Sciatic nerve (tissue), 2 donors: ENCODE measurements at places on chromosomes 11 and 22.

- DNase-seq, result peak; percentile 65
Observed at GRCh38 chr11:117144477-117145392, 648 bp downstream of the PAFAH1B2 start.

DNA sequence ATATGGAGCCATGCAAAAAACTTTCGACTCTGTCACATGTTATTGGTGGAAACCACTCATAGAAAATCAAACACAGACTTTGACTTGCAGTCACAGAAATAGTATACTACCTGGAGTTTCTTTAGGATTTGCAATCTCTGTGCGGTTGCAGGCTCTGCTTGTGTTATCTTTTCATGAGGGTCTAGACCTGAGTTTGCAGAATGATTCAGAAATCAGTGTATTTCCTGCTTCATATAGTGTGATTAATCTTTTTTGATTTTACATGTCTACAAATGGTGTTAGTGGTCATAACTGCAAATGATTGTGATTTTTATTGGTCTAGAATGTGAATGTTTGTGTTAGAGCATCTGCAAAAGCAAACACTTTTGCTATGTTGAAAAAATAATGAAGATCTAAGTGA, 690.2 kb downstream of the NTM start:
- DNase-seq, result no peak

DNA sequence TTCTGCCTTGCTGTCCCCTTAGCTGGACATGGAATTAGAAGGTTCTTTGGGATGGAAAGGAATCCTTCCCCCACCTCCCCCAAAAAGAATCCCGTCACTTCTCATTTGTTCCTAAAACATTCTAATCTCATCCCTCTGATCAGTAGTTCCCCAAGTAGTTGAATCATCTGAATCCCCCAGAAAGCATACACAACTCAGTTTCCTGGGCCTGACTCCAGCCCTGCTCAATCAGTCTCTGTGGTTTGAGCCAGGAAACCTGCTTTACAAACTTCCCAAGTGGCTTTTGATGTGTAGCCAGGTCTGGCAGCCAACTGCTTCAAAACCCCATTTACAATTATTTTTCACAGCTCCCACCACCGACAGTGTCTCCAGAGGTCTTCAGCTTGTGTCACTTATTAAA, 20.2 kb downstream of the C22orf31 start:
- DNase-seq, result no peak

DNA sequence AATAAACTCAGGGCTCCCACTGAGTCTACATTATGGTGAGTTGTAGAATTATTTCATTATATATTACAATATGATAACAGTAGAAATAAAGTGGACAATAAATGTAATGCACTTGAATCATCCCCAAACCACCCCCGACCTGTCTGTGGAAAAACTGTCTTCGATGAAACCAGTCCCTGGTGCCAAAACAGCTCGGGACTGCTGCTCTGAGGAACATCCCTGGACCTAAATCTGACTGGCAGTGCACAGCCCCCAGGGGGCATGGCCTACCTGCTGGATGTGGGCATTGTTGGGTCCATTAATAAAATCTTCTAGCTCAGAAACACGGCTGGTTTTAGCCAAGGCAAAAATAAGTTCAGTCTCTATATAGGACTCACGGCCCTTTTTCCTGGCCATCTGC, 29.3 kb upstream of the SLC25A1 start:
- no peak for DNase-seq

DNA sequence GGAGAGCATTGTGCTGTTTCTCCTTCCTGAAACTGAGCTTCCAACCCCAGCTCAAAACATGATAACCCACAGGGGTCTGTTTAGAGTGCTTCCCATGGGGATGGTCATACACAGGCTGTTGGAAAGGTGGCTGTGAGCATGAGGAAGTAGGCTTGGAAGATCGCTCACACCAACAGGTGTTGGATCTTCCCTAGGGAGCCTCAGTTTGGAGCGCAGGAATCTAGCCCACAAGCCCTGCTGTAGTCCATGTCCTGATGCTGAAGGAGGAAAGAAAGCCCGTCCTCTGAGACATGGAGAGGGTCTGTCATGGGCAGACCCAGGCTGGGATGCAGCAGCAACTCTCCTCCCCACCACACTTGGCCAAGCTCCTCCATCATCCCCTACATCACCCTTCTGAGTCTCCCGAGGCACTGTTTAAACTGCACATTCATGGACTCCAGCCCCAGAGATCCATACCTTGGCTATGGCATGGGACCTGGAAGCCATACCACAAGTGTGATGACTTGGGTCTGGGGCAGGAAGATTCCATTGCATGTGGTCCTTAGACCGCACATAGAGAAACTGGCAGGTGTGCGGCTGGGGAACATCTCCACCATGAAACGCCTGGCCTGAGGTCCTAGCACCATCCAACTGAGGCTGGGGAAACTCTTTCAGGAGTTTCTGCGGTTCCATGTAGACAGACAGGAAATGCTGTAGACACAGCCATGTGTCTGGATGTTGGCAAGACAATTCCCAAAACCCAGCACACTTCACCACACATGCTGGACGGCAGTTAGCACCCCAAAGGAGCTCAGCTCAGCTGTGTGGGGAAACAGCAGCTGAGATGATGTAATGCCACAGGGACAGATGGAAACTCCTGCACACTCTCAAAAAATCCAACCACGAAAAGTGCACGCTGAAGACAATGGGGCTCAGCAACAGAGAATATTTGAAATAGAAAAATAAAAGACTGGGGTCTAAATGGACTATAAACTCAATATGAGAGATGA, 27.6 kb upstream of the TTC12 start:
- DNase-seq, result no peak

GRCh38 chr11:113317339-113317738, 3.0 kb downstream of the TTC12 start:
- no peak for DNase-seq

- no peak for DNase-seq
Observed at GRCh38 chr11:2375964-2376551, 1.1 kb upstream of the CD81 start.

DNA sequence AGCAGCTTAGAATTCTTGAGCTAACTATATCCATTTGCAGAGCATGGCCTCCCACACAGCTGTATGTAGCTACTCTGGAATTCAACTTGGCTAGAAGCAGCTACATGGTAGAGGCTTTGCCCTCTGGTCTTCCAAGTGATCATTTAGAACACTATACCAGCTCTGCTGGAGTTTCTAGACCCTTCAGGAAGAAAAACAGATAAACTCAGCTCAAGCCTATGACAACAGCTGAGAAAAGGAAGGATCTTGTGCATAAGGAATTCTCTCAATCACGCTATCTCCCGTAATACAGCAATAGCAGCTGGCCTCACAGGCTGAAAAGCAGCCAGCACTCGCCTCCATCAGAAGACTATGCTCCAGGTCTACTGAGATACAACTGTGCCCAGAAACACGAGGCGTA, 50.6 kb upstream of the APOA1 start:
- no peak for DNase-seq

DNA sequence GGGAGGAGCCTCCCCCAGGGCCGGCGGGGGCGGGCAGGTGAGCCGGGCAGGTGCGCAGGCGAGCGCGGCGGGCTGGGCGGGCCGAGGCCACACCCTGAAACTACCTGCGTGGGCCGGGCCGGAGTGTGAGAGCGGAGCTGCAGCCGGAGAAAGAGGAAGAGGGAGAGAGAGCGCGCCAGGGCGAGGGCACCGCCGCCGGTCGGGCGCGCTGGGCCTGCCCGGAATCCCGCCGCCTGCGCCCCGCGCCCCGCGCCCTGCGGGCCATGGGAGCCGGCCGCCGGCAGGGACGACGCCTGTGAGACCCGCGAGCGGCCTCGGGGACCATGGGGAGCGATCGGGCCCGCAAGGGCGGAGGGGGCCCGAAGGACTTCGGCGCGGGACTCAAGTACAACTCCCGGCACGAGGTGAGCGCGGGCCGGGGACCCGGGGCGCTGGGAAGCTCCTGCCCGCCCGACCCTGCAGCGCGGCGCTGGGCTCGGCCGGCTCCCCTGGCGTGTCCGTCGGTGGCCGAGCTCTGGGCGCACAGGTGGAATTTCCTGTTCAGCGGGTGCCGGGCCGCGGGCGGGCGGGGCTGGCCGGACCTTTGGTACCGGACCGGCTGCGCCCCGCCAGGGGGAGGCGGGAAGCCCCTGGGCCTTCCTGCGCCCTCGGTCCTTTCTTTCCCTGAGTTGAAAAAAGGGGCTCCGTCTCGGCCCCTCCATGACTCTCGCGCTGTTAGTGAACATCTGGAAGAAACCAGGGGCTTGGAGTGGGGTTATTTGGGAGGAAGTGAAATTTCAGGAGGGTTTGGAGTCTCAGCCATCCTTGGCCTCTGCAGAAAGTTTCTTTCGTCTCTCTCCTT, at the start of gene ST14:
Gene ST14, plus strand, starts transcription at position 126 of the 841 bp plus-strand sequence. Its CDS starts 198 bp downstream, at position 324.
- no peak for DNase-seq

GRCh38 chr11:7511401-7511800, 2.4 kb upstream of the PPFIBP2 start:
- DNase-seq, result no peak

DNA sequence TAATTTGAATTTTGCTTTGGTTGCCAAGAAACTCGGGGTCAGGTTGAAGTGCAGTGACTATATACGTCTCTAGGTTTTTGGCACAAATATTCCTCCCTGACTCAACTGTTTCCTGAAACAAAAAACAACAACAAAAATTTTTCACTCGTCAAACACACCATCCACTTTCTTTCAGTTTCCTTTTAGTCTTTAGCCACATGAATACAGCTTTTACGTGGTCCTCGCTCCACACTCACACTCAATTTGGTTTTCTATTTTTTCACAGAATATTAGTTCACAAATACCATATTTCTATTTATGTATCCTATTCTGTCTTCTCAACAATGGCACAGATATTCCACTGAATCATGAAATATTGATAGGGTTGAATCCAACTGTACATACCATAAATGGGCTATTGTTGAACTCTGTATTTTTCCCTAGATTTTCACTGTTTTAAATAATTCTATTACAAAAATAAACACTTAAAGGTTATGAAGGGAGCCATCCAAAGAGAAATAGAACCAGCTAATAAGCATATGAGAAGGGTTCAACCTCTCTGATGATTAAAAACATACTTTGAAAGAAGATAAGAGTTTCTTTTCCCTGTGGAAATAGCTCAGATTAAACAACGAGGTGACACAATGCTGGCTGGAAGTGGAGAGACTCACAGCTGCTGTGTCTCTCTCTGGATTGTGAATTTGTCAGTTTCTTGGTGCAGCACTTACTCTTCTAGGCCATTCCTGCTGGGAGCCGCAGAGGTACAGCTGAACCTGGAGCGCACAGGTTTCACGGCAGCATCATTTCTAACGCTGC, 5.1 kb upstream of the FBLN1 start:
- no peak for DNase-seq

- DNase-seq, result no peak
Observed at GRCh38 chr11:87127101-87127500, 89.4 kb downstream of the TMEM135 start.

- DNase-seq, result no peak
Observed at GRCh38 chr11:83918476-83918875, 632.3 kb upstream of the CCDC90B start.

- no peak for DNase-seq
Observed at GRCh38 chr11:44687388-44687787, 39.4 kb upstream of the TSPAN18 start.

GRCh38 chr11:117097389-117098268, 599 bp downstream of the SIK3 start:
- DNase-seq, result peak; percentile 76

GRCh38 chr11:67323526-67323925, 20.2 kb downstream of the SSH3 start:
- DNase-seq, result no peak

DNA sequence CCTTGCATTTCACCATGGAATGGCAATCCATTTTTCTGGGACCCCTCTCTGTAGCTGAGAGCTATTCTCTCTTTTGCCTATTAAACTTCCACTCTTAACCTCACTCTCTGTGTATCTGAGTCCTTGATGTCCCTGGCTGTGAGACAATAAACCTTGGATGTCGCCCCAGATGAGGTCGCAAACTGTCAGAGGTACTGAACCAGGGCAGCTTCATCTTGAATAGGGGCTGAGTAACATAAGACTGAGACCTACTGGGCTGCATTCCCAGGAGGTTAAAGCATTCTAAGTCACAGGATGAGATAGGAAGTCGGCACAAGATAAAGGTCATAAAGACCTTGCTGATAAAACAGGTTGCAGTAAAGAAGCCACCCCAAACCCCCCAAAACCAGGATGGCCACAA, 68.0 kb downstream of the RSF1 start:
- no peak for DNase-seq

DNA sequence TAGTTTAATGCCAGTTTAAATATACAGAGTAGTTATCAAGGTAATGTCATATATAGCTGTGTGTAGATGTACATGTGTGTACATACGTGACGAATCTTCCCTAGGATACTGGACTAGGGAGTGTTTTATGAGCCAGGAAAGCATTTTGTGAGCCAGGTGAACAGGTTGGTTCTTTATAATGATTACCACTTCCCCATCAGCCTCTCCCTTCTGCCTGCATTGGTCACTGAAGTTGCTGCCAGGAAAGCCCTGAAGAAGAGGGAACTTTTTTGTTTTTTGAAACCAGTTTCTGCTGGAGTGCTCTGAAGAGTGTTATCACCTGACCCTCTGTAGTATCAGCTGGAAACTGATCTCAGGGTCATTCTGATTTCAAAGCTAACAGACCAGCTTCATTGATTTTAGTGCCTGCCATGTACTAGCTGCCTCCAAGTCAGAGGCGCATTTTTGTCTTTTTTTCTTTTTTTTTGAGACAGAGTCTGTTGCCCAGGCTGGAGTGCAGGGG, 14.2 kb upstream of the ST14 start:
- DNase-seq, result no peak

GRCh38 chr11:101797335-101797734, 117.5 kb upstream of the CEP126 start:
- DNase-seq, result no peak

DNA sequence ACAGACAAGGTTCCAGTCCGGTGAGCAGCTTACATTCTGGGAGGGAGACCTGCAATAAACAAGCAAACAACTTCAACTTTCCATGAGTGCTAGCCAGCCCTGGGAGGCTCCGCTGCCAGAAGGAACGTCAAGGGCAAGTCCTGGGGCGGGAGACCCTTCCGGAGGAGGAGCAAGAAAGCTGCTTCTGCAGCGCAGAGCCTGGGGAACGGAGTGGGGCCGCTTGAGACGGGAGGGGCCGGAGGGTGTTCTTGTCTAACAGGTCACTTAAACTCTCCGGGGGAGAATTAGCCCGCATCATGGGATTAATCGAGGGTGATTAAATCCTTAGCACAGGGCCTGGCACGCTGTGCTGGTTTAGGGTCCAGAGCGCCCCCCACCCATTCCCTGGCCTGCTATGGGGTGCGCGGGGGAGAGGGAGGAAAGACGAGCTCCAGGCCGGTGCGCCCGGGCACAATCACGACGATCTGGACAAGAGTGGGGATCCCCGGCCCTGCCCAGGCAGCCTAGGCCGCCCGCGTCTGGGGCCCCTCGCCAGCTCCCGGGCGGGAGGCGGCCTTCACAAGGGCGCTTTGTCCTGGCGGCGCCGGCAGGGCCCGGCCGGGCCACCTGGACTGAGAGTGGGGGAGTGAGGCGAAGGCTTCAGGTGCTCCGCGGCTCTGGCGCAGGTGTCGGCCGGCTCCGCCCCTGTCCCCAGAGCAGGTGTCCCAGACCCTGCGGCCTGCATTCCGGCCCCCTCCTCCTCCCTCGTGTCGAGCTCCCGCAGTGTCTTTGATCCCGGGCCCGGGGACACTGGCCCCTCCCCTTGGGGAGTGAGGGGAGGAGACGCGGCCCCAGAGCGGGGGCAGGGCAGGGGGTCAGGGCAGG, 663 bp upstream of the LARGE2 start:
- DNase-seq, result peak; percentile 55

- DNase-seq, result no peak
Observed at GRCh38 chr11:35629511-35629910, 11.3 kb downstream of the FJX1 start.
